Peyer's patch (tissue), 4 donors: ENCODE measurements at places on chromosomes 1 and 21.
A peak's percentile ranks its signal among the peaks of the same experiment; 100 is the strongest.

GRCh38 chr1:151061704-151062103 lies 1.5 kb downstream of the MLLT11 start:
- DNase-seq, result no peak

- DNase-seq, result no peak
These were observed 45.3 kb upstream of the PARP1 start for GRCh38 chr1:226453015-226453704.

GRCh38 chr1:203628201-203629015 lies 1.8 kb downstream of the ATP2B4 start:
- peak; percentile 57 for DNase-seq

DNA sequence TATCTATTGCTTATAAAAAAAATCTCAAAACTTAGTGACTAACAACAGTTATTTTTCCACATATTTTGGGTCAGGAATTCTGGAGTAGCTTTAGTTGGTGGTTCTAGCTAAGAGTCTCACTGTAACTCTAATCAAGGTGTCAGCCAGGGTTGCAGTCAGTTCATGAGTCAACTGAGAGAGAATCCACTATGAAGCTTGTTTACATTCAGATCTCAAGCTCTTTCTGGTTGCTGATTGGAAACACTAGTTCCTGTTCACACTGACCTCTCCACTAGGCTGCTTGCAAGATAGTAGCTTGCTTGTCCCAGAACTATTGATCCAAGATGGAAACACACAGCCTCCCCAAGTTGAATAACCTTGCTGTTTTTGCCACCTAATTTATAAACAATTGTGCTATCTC lies 1192.1 kb upstream of the B3GALT2 start:
- DNase-seq, result no peak

DNA sequence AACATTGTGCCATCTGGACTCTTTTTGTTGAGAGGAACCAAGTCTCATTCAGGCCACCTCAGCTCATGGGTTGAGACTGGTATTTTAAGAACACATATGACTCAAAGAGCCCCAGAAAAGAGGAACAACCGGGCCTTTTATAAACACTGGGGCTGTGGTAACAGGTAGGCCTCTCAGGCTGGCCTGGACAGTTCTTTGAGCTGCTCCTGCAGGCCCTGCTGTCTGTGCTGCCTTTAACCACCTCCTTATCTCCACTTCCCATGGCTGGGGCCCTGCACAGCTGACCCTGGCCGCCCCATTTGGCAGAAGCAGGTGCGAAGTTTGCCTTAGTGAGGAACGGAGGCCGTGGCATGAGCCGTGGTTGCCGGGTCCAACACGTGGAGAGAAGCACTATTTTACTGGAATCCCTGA lies 163.3 kb downstream of the RHOU start:
- no peak for DNase-seq

DNA sequence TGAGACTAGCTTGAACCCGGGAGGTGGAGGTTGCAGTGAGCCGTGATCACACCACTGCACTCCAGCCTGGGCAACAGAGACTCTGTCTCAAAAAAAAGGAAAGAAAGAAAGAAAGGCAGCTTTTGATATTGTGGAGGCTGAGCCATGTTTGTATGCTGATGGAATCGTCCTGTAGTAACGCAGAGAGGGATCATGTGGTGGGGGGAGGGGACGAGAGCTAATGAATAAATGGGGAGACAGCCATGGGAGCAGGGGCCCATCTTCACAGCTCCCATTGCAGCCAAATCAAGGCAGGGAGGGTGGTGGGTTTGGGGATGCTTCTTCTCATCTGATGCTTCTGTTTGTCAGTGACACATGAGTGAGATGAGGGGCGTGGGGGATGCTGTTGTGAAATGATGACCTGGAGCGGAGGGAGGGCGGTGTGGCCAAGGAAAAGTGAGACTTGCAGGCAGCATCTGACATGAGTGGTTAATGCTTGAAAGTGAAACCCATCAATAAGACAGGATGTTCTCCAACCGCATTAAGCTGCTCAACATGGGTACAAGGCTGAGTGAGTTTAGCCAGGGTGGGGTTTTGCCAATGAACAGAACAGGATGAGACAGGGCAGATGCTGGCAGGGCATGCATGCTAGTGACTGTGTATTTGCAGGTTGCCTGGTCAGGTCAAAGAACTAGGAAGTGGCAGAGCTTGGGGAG lies 16.7 kb downstream of the SPATA21 start:
- DNase-seq, result no peak

DNA sequence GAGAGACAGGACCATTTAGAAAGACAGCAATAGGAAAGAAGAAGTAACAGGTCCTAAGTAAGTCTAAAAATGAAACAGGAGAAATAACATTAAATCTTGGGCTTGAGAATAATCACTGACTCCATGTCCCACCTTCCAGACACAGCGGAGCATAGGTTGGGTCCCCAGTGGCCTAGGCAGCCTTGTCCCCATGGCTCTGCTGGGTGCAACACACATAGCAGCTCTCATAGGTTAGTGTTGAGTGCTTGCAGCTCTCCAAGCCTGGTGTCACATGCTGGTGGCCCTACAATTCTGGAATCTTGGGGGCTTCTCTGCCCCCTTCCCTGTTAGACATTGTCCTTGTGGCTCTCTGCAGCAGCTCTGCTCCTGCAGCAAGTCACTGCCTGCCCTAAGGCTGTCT lies 952.8 kb upstream of the ADGRL2 start:
- no peak for DNase-seq

- DNase-seq, result no peak
These were observed 17.9 kb upstream of the DYRK1A start for GRCh38 chr21:37348664-37349063.

GRCh38 chr1:29697391-29697780 lies 461.1 kb downstream of the PTPRU start:
- no peak for DNase-seq

DNA sequence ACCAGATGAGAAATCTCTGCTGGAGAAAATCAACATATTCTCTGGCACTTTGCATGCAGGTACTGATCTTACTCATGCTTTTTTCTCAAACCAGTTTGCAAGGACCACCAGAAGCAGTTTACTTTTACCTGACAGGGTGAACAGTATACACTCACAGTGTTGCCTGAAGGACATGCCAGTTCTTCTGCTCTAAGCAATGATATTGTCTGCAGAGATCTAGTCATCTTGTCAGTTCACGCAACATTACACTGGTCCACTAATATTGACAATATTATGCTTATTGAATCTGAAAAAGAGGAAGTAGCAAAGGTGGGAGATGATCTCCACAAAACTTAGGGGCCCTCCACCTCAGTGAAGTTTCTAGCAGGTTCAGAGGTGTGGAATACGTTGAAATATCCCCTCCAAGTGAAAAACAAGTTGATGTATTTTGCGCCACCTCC lies 3.8 kb upstream of the S100B start:
- DNase-seq, result no peak

DNA sequence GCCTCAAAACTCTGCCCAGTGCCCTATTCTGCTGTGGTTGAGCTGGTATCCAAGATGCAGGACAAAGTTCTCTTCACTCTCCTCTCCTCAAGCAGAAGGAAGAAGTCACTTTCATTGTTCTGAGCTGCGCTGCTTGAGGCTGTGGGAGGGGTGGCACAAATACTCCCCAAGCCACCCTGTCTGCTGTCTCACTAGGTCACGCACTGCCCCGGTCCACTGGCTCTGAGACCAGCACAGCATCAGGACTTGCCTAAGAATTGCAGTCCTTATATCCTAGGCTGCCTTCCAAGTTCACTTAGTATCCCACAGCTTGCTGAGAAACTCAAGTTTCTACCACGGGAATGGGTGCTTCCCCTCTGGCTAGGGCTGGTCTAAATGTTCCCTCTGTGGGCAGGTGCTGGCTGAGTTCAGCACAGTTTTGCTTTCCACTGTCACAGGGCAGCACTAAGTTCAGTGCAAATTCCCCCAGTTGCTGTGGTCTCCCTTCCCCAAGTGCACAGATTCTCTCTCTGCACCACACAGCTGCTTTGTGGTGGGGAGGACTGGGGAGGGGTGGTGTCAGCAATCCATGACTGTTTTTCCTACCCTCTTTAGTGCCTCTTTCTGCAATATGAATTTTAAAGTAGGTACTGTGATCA lies 32.4 kb downstream of the SLC9C2 start:
- DNase-seq, result no peak

DNA sequence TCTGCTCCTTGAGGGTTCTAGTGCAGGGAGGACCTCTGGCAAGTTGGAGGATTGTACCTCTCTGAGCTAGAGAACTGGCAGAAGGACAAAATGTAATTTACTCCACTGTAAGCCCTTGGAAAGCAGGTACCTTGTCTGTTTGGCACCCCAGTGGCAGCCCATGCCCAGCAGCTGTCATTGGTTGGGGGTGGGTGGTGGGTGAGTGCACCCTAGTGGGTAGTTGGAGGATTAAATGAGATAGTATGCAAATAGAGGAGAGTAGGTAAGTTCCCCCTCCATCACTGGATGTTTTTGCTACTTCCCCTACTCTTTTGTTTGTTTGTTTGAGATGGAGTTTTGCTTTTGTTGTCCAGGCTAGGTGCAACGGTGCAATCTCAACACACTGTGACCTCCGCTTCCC lies 69.8 kb downstream of the RYR2 start:
- no peak for DNase-seq

- peak; percentile 89 for DNase-seq
These were observed at the start of gene CSTB for GRCh38 chr21:43775795-43776430. Gene CSTB (minus strand): TSS chr21:43776308. CDS start chr21:43776269, 39 bp downstream.

DNA sequence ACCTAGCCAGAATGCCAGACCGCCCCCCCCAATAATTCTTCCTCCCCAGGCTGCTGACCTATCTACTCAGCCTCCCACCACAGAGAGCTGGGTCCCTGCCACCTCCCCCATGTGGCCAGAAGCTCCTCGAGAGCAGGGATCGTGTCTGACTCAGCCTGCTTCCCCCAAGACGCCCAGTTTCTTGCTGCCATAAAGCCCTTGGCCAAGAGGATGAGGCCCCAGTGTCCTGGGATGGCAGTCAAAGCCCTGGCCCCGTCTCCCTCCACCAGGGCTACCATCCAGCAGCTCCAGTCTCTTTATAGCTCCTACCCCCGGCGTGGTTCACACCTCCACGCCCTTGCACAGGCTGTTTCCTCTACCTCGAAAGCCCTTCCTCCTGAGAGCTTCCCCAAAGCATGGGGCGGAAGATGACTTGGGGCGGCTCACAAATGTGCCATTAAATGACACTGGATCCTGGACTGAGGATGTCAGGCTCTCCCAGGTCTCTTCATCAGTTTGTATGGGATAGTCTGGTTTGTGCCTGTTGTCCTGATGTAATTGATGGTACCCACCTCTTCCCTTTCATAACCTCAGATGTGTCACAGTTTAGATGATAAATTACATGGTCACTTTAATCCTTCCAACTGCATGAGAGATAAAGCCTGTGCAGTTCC lies 13.2 kb downstream of the ADGRB2 start:
- DNase-seq, result no peak

DNA sequence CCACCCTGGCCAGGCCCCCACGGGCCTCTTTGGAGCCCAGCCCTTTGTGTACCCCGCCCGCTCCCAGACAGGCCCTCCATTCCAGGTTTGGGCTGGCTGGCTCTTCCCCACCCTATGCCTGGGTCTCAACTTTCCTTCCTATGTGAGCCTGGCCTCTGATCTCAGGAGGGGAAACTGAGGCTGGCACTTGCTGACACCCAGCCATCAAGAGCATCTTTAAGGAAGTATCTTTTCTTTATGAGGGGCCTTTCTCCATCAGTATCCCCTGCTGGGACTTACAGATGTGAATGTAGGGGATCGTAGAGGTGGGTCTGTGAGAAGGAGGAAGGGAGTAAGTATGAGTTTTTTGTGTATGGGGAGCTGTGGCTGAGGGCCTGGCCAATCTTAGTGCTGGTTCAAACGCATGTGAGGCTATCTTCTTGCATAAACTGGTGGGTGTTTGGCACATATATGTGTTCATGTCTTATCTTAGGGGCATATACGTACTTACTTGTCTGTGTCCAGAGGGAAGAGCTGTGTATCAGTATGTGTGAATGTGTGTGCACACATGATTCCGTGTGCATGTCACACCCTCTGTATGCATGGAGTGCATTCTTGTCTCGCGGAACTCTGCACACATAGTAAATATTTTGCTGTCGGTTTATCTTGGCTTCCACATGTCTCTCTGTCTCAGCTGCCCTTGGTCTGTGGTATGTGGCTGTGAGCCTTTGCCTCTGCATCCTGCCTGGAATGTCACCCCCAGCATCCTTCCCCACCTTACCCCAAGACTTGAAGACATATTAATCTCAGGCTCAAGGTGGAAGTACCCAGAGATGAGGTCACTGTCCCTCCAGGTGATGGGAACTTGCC lies 5.4 kb downstream of the NECTIN4 start:
- no peak for DNase-seq

DNA sequence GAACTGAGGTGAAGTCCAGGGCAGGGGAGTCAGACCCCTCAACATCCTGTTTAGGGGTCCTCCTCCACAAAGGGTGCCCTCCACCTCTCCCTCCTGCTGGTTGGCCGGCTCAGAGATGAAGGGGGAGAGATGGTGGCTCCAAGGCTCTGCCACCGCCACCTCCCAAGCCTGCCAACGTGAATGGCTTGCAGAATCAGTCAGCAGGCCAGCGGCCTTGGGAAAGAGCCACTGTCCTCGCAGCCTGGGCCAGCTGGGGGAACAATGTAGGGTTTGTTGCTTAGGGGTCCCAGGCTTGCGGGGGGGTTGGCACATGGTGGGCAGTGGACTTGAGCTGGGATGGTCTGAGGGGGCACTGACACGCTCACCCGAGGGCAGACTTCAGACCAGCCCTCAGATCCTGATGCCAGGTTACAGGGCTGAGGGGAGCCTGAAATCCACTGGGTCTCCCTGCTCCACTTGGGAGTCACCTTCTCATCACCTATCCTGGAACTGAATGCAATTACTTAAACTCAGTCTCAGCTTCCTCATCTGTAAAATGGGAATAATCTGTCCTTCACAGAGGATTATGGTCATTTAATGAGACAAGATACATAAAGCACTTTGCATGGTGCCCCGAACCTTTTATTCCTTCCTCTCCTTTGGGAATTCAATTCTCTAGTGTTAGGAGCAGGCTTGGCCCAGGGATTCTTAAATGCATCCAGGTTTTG lies 8.3 kb downstream of the GPR37L1 start:
- DNase-seq, result no peak

- DNase-seq, result no peak
These were observed 29.1 kb downstream of the S100A10 start for GRCh38 chr1:151964510-151964909.

DNA sequence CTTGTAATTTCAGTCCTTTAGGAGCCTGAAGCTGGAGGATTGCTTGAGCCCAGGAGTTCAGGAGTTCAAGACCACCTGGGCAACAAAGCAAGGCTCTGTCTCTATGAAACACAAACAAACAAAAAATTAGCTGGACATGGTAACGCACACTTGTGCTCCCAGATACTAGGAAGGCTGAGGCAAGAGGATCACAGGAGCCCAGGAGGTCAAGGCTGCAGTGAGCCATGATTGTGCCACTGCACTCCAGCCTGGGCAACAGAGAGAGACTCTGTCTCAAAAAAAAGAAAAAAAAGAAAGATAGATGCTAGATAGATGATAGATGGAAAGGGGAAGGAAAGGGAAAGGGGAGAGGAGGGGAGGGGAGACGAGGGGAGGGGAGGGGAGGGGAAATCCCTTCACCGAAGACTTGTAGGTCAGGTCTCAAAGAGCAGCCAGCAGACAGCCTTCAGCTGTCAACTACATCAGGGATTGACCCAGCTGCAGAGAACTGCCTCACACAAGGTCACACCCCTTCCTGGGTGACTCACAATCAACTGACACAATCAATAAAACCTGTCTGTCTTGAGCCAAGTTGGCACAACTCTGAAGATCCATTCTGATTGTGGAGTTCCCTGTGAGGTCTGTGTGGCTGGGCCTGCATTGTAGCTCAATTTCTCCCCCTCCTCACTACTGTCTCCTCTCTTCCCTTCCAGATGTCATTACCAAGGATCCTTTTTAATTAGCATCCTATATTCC lies 200.6 kb downstream of the RGS7 start:
- peak; percentile 54 for DNase-seq
